ENCODE measurements at places on chromosomes 3 and 15.

- no peak for DNase-seq
Observed at GRCh38 chr3:63232764-63233396, 45.2 kb upstream of the SYNPR start.

GRCh38 chr3:188261011-188261410, 107.1 kb downstream of the LPP start:
- no peak for DNase-seq

DNA sequence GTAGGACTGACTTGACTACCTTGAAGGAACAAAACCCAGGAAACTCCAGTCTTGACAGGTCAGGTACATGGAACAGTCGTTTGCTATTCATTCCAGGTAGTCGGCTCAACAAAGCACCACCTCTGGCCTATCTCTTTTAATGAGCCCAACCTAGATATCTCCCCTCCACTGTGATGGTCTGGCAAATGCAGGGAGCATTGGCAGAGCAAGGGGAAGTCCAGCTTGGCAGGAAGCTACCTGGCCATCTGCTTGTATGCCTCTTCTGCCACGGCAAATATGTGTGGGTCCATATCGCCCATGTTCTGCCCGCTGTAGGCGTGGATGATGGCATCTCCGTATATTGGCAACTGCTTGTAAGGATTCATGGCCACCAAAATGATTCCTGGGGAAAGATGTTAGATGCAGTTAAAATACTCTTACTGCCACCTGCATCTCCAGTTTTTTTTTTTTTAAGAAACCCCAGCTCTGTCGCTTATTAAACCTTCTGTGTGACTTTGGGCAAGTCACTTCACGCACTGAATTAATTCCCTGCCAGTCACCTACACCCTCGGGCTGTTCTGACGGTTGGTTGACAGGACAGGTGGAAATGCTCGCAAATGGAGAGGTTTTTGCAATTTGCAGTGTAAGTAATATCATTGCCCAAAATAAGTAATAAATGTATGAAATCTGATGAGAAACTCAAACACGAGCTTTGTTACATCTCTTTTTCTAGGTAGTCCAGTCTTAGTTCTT, 16.8 kb downstream of the MYO5C start:
- DNase-seq = no peak

GRCh38 chr3:74614107-74614967, at the start of gene CNTN3:
Gene CNTN3 (minus strand): TSS chr3:74614659. CDS start chr3:74521112, 93,547 bp downstream.
- DNase-seq = no peak

DNA sequence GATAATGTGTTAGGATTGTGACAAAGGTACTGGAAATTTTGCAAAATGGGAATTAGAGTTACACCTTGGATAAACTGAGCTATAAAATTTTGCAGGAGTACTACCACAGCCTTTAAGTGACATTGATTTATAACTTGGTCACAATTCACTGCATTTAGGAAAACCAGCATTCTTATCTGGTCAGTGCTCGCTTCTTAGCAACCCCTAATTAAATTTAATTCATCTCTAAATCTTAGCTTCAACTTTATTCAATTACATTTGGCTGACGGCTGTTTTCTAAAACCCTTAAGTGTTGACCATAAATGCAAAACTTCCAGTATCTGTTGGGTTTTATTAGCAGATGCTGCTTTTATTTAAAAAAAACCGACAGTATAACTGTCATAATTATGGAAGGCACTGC, 31.3 kb downstream of the TFRC start:
- no peak for DNase-seq

DNA sequence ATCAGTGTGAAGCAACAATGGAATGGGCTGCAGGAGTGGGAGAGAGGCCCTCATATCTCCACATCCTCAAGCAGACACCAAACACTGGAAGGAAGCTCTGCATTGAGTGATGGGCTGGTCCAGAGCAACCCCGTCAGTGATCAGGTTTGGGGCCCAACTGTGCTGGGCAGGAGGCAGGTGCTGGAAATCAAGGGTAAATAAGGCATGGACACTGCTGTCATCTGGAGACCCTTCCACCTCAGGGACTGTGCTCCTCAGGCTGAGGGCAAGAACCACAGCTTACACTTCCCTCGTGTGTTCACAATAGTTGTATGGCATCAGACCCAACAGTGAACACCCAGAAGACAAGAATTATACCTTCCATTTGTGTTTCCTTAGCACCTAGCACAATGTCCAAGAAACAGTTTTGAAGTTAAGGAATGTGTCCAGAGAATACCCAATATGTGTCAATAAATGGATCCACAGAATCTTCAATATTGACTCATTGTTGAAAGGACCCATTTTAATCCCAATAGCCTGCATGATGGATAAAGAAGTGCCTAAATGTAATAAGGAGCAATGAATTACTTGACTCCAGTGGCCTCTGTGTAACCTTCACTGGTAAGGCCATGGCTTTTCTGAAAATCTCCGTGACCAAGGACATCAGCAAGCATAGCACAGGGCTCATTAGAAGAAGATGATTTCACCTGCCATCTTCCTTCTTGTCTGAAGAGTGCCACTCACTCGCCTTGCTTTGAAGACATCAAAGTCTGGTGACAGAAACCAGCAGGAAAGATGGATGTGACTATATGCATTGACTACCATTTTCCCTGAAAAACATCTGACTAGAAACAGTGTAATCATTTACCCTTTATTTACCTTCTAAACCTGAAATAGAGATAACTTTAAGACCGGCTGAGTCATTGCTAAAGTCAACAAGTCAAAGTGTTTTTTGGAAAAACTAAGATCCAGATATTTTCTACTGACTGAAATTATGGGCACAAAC, 7.0 kb upstream of the AHSG start:
- no peak for DNase-seq

Data from stimulated activated CD4-positive, alpha-beta T cell treated with anti-CD3 and anti-CD28 coated beads, Interleukin-4, amount 100 ng/mL, for 48 hours (primary cell).